GM23248 (cell line): ENCODE measurements at places on chromosomes 12 and 14. TPM values are rescaled to one million over a fixed set of nuclear protein-coding genes. Genes with fewer than 3 reads are reported as not detected.

The OR10G3 gene
- total RNA-seq: not detected in 2 replicates

The PTPN6 gene
- not detected in 2 replicates for total RNA-seq

The PTGER2 gene
- total RNA-seq: 6.2 and 7.2 TPM in 2 replicates

The NKX2-8 gene
- total RNA-seq: not detected in 2 replicates

The DCAF5 gene
- total RNA-seq: 24.5 and 40.2 TPM in 2 replicates

The CLEC4C gene
- not detected in 2 replicates for total RNA-seq

The C12orf54 gene
- not detected in 2 replicates for total RNA-seq

The HOTAIR gene
- not detected in 2 replicates for total RNA-seq

The LRP6 gene
- total RNA-seq: 19.2 and 20.1 TPM in 2 replicates

The INHBC gene
- not detected in 2 replicates for total RNA-seq

The NAP1L1 gene
- 161 and 180 TPM in 2 replicates for total RNA-seq
